ENCODE measurements at places on chromosomes 3 and 15.
A peak's percentile ranks its signal among the peaks of the same experiment; 100 is the strongest.

DNA sequence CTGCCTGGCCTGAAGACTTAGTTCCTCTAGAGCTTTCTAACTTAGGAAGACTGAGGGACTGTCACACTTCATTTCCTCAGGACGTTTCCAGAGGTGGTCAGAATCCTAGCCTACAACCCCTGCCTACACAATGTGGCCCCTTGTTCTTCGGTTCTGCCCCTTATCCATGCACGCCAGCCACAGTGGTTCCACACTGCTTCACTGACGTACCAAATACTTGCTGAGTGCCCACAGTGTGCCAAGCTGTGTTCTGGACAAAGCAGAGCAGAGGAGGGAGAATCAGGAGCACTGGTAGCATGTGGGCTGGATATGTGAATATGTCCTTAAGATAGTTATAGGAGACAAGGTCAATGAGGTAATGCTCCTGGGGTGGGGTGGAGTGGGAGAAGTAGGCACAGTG lies 70.5 kb upstream of the SAMMSON start:
- no peak for DNase-seq

DNA sequence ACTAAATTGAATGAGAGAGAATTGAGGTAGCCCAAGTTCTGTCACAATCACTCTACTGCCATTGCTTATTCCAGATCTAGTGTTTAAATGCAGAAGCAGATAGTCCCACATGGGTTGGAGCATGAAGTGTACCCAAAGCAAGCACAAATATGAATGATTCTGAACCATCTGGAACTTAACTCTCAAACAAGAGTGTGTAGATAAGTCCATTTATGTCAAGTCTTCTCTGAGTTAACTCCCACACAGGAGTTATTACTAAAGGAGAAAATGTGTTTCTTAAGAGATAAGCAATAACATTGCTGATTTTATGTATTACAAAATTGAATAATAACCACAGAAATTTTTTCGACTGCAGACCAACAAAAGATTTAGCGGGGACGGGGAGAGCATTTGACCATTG lies 33.6 kb downstream of the PAQR9 start:
- DNase-seq: no peak

DNA sequence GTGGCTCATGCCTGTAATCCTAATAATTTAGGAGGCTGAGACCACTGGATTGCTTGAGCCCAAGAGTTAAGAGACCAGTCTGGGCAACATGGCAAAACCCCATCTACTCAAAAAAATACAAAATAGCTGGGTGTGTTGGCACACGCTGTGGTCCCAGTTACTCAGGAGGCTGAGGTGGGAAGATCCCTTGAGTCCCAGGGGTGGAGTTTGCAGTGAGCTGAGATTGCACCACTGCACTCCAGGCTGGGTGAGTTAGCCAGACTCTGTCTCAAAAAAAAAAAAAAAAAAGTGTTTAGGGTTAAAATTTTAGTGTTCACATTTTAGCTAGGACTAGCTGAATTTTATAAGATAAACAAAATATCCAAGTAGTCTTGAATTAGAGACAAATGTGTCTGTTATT lies 1340.1 kb upstream of the EPHA6 start:
- DNase-seq: no peak

DNA sequence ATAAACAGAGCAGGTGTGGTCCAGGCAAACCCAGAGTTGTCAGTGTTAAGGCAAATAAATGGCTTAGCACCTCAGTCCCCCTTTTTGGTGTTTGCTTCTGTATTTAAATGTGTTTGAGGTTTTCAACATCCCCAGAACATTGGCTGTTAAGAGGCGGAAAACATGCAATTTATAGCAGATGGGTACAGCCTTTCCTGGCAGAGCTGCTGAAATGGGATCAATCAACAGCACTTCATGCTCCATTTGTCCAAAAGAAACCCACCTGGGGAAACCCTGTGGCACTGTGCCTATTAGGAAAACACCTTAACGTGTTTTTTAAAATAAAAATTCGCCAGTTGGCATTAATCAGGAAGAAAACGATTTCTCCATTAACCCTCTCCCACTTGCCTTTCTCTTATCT lies 135.4 kb downstream of the MCTP2 start:
- no peak for DNase-seq

GRCh38 chr3:139218046-139218445 lies 125.8 kb upstream of the MRPS22 start:
- DNase-seq: no peak

GRCh38 chr3:79390352-79390751 lies 377.4 kb downstream of the ROBO1 start:
- no peak for DNase-seq

DNA sequence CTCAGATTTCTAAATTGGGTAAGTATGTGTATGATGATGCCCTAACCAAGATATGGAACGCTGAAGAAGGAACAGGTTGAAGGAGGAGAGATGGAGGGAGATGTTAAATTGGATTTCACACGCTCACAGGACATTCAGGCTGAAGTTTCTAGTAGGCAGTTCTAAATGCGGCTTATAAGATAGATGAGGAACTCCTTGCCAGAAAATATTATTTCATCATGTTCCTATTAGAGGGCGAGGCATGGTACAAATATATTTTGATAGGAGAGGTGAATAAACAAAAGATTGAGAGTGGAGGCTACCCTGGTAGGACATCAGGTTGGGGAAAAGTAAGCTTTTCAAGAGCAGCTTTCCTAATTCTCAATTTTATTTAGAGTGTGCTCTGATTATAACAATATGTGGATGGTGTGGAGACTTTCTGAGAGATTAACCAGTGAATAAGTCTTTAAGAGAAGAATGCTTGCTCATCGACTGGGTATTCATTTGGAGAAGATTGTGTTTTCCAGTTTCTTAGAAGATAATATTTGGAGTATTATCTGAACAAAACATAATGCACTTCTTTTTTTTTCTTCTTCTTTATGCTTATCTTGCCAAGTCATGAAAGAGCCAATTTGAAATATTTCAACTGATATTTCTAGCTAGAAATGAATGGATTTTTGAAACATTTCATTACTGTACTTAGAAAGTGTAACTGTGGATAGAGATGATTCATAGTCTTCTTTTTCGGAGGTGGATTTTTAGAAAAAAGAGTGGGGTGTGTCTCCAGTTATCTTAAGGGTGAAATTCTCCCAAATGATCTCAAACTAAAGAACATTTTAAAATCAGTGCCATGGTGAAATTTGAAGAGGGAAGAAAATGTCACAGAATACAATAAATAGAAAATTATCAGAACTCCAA lies 88.5 kb downstream of the B3GALNT1 start:
- DNase-seq: no peak

DNA sequence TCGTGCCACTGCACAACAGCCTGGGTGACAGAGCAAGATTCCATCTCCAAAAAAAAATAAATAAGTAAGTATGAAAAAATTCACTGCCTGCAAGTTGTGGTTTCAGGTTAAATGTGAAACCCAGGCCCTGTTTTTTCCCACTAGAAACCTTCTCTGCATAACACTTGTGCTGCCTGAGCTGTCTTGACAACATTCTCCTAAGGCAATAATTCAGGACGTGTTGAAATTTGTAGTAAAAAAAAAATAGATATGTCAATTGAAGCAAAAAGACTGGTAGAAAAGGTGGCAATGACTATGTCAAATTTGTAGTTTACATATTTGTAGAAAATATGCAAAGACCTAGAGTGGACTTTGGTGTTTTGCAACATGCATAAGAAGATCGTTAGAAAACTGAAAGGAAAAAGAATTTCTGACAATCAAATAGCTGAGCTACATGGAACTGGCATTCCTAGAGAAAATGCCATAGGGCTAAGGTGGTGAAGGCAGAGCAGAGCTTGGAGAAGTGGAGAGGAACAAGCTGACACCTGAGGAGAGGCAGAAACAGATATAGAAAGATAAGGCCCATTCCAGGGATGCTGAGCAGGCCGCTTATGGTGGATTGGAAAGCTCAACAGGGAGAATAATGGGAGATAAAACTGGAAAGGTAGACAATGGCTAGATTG lies 150.2 kb downstream of the PLCH1 start:
- no peak for DNase-seq

GRCh38 chr3:100335434-100335833 lies 877 bp downstream of the NIT2 start:
- peak; percentile 61 for DNase-seq

DNA sequence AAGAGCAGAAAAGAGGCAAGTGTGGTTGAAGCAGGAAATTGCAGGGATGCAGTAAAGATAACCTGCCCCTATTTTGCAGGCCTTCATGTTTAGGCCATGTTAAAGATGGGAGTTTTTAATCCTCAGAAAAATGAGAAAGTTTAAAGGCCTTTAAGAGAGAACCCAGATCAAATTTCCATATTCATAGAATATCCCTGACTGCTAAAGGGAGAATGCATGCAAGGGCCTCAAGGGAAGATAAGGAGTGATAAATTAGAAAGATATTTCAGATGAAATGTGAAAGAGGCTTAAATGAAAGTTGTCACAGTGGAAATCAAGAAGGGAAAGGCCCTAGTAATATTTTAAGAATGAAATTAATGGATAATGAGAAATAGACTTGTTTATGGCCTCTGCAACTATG lies 292.1 kb downstream of the SATB1 start:
- DNase-seq: no peak

- peak; percentile 71 for DNase-seq
These were observed 27.3 kb downstream of the ATOSA start for GRCh38 chr15:52651868-52652267.

- DNase-seq: no peak
These were observed 49.0 kb downstream of the CLDN11 start for GRCh38 chr3:170467571-170468147.

DNA sequence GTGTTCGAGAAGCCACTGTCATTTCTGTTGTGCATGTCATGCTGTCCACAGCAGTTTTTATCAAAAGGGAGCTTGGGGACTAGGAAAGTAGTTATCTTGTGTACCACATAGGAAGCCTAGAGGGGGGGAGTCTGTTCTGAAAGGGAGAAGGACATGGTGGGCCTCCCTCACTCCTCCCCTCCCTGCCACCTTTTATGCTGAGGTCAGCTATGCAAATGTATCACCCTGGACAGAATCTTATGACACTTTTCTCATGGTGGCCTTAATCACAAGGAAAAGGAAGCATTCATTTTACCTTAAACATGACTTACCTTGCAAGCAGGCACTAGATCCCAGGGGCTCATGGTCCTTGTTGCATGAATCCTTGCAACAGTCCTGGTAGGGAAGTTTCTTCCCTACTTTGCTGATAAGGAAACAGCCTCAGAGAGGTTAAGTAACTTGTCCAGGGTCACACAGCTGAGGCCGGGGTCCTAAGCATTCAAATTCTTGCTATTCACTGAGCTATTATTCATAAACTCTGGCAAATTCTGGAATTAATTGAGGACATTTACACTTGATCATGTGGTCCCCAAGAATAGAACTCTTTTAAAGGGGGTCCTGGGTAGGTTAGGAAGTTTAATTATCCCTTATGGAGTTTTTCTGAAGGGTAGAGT lies 81.1 kb upstream of the SLC6A1 start:
- no peak for DNase-seq

- DNase-seq: no peak
These were observed 6.5 kb downstream of the PDCD10 start for GRCh38 chr3:167728176-167728575.

GRCh38 chr3:17972476-17972875 lies 230.0 kb upstream of the TBC1D5 start:
- no peak for DNase-seq

DNA sequence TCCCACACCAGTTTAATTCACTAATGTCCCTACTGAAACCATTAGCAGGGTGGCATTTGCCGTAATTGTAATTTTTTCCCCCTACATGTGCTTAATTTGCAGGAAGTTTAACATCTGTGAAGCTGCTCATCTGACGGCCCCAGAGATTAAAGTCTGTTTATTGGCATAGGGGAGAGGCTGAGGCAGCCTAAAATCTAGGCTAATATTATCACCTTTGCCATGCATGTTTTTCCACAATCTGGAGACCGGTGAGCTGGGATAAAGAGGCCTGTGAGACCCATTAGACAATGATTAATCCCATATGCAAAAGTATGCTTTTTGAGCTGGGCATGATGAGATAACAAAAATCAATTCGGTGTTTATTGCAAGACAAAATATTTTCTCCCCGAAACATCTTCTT lies 561.2 kb upstream of the ALCAM start:
- DNase-seq: peak; percentile 89

GRCh38 chr3:8516783-8517182 lies 15.2 kb downstream of the LMCD1 start:
- DNase-seq: no peak

DNA sequence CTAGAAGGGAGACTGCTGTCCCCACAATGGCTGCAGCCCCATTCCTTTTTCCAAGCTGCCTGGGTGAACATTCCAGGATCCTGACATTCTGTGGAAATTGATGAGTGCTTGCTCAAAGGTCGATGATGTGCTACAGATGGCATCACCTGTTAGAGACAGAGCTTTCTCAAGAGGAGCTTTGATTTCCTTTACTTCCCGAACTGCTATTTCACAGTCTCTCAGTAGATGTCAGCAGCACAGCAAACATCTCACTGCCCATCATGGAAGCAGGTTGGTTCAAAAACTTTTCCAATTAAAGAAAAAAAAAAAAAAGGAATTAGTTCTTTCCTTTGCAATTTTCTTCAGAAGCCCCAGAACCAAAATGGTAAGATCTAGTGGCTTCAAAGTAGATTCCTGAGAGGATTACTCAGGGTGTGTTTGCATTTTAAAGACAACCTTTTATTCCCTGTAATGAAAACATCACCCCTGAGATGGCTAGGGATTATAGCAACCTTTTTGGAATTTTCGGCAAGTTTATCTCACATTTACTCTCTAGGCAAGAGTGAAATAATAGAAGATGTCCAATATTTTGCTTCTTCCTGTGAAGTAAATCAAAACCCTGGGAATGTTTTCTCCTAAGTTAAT lies 44.8 kb downstream of the POLR2M start:
- DNase-seq: no peak

GRCh38 chr3:38019658-38020341 lies 9.6 kb downstream of the PLCD1 start:
- DNase-seq: no peak

- no peak for DNase-seq
These were observed 23.9 kb upstream of the ARID3B start for GRCh38 chr15:74517096-74517495.

- no peak for DNase-seq
These were observed 142.4 kb downstream of the ROBO2 start for GRCh38 chr3:77182341-77182740.

GRCh38 chr3:11356269-11356668 lies 84.1 kb downstream of the ATG7 start:
- DNase-seq: no peak

DNA sequence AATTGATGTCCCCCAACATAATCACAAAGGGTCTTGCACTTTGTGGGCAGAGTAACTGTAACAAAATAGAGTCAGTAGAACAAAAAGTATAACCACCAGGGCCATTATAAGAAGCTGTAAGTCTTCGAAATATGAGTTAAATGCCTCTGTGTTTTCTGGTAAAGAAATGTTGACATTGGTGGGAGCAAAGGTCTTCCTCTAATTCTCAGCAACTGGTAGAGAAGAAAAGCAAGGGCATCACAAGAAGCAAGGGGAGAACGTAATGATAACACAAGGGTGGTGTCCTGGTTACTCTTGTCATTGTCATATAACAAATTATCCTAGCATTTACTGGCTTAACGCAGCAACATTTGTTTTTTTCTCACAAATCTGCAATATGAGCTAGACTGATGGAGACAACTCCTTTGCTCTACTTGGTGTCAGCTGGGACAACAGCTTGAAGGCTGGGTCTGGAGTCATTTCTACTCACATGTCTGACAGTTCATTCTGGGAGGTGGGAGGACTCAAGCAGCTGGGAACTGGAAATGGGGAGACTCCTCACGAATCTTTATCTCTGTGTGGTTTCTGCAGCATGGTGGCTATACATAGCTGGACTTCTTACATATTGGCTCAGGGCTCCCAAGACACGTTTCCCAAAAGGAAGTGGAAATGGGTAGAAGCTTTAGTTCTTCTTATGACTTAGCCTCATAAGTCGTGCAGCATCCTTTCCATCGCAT lies 20.2 kb downstream of the DNAJB11 start:
- DNase-seq: no peak

- DNase-seq: no peak
These were observed 37.8 kb downstream of the CD47 start for GRCh38 chr3:108053067-108053466.
